Stimulated activated CD8-positive, alpha-beta memory T cell treated with anti-CD3 and anti-CD28 coated beads, Interleukin-4, amount 100 ng/mL, for 48 hours (primary cell): ENCODE measurements at places on chromosomes 4 and X.

DNA sequence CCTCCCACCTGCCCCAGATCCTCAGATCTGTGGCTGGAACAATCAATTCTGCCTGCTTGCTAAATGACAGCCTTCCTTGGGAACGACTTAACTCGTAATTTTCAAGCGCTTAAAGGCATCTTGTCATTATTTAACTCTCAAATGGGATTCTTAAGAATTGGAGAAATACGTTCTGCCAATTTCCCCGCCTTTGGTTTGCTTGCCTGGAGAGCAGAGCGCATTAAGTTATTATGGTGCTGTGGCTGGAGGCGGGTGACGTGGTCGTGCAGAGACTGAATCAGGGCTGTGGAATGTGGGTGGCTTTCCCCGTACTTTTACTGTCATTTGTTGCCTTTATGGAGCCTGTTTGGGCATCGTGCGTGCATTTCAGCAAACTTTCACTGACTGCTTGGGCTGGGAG lies 78.9 kb upstream of the PSAPL1 start:
- DNase-seq = no peak

DNA sequence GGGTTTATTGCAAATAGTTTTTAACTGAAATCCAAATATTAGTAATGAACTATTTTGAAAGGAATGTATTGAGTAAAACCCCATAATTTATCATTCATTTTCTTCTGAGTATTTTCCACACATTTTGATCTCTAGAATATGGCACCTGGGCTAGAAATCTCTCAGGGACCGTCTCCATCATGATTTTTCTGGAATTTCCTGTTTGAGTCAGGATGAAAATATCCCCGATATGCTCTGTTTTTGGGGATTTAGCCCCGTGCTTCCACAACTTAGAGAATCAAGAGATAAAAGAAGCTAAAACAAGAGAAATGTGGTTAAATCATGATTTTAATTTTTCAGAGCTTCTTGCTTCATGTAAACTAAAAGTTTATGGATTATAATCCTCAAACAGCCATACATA lies 114.2 kb downstream of the SPCS3 start:
- no peak for DNase-seq

GRCh38 chr4:168521721-168522120 lies 24.9 kb downstream of the PALLD start:
- no peak for DNase-seq

DNA sequence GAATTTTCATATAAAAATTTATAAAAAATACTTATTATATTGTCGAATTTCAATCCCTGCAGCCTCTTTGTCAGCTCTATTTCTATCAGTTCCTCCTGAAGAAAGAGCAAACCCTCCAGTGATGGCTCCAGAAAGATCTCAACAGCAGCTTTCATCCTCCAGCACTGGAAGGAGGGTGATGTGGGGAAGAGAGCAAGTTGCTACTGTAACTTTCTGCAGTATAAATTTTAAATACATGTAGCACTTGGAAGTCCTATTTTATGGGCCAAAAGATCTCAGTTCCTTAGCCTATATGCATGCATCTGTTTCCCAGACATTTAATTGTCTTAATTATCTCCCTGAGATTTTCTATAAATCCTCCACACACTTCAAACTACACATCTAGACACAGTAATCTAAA lies 13.7 kb upstream of the ODAM start:
- DNase-seq = no peak

- DNase-seq = no peak
Observed at GRCh38 chr4:186934841-186935443, 211.3 kb upstream of the FAT1 start.

DNA sequence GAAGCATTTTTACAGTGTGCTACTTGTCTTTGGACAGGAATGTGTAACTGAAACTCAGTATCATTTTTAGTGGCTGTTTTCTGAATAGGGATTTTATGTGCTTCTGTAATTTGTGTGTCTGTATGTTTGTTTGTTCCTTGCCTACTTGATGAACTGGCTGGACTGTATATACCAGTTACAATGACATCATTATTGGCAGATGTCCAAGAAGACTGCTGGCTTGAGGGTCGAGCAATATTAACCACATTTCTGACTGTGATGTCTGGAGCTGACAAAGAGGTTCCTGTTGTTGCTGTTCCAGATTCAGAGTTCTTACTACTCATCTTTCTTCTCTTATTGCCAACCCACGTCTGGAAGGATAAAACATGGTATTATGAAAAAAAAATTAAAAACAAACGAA lies 33.0 kb downstream of the HDX start:
- DNase-seq = no peak

GRCh38 chrX:118565853-118566252 lies 70.2 kb downstream of the DOCK11 start:
- DNase-seq = no peak

DNA sequence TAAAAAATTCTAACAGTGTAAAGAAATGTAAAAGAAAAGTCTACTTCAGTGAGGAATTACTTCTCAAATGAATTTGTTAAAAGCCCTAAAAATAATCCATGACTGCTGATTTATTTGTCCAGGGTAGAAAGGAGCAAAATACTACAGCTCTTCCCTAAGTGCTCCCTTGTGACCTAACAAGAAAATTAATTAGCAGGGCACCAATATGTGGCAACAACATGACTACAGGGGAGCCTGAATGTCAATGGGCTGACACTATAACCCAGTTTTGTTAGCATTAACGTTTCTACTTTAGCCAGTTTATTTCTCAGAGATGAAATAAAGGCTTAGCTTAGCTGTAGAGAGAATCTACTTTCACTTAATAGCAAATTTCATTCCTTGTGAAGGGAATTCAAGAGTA lies 918.9 kb upstream of the EPHA5 start:
- DNase-seq = no peak

DNA sequence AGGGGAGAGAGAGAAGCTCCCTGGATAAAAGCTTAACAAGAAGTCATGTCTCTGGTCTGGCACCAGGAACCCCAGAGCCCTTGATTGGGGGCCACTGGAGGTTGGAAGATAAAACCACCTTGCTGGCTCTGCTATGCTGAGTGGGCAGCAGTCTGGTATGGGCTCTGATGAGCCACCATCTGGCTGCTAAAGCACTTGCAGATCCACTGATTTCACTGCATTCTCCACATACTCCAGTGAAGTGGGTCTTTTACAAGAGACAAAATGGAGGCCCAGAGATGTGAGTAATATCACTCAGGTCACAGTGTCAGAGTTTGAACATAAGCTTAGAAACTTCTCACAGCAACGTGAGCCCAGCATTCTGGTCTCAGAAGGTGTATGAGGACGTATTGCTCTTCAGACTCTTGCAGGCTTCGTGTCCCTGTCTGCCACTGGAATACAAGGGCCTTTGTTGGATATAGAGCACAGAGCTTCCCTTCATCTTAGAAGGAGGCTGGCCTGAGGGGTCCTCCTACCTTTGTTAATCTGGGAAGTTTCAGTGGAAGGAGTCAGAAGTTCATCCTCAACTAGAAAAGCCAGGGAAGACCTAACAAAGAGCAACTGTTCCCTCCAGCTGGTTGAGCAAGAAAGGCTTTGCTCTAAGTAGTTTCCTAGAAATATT lies 11.8 kb downstream of the CLDN2 start:
- no peak for DNase-seq

DNA sequence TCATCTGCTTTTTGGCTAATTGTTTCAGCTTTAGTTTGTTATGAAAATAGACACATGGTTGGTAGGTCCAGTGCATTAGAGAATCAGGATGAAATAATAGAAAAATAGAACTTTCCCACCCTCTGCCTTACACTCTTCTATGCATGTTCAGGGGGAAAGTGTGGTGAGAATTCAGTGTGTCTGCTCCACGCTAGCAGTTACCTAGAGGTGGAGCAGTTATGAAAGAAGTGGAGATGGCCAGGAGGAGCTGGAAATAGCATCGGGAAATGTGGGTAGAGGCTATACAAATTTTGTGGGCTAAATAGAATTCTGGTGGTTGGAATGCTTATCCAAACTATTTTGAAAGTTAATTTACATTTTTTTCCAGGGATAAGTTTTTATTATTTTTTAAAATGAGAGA lies 91.4 kb upstream of the MAD2L1 start:
- DNase-seq = no peak

- DNase-seq = no peak
Observed at GRCh38 chr4:173264245-173264644, 69.9 kb downstream of the HMGB2 start.

- no peak for DNase-seq
Observed at GRCh38 chrX:11446336-11446735, 153.1 kb downstream of the AMELX start.

- no peak for DNase-seq
Observed at GRCh38 chr4:34732176-34732950, 1512.0 kb downstream of the ARAP2 start.

- DNase-seq = no peak
Observed at GRCh38 chrX:75155447-75155826, 646 bp downstream of the ABCB7 start.

DNA sequence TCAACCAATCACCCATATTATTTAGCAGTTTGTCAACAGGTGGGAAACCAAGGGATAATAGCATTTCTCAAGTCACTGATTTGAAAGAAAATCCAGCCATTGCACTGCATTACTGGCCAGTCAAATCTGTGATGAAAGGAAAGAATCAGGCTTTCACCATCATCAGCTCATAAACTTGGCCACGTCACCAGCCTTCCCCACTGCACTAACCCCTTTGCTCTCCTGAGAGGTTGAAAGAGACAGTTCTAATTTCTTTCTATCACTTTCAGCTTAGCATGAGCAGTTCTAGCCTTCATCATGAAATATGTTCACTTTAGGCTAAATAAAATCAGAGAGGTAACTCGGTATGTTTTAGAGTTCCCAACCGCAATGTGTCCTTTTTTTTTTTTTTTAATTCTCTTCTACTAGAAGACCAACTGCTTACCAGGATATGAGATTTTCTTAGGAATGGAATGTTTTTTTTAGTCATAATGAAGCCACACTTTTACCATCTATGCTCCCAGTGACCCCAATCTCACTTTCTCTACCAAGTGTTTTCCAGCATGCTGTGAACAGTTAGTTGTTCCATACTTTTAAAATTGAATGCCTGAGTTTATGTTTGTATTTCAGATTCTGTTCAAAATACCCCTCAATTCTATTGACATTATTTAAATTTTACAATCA lies 55.7 kb upstream of the SLC7A11 start:
- DNase-seq = no peak

DNA sequence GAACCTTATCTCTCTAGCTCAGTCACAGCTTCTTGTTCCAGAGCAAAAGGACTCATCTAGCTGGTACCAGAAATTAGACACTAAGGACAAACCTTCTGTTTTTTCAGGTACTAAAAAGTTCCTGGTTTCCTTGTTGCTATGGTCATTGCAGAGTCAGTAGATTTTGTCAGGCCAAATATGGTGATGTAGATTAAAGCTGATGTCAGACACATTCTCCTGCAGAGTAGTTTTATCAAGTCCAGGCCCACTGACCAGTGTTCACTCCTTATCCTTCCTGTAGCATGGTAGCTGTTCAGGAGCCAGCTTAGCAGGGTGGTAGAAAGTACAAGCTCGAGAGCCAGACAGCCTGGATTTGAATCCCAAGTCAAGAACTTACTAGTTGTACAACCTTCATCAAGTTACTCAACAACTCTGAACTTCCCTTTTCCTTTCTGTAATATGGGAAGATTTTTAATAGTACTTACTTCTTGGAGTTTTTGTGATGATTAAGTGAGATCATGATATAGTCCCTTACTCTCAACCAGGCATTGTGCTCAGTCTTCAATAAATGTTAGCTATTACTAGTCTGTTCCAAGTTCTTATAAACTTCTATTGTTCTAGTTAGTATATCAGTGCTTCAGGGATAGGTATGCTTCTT lies 17.9 kb downstream of the OCRL start:
- DNase-seq = no peak

- no peak for DNase-seq
Observed at GRCh38 chrX:153685751-153686696, 1.7 kb upstream of the SLC6A8 start.

GRCh38 chr4:23232987-23233386 lies 540.2 kb downstream of the GBA3 start:
- DNase-seq = no peak

- DNase-seq = no peak
Observed at GRCh38 chr4:147160908-147161513, 215.3 kb upstream of the TTC29 start.

- DNase-seq = no peak
Observed at GRCh38 chrX:44967221-44967620, 94.2 kb downstream of the KDM6A start.
